Pancreas (tissue), 10 donors: ENCODE measurements at places on chromosomes 3 and 15. TPM values are rescaled to one million over a fixed set of nuclear protein-coding genes. Genes with fewer than 3 reads are reported as not detected.

The GRK7 gene
- total RNA-seq = not detected

- no peaks in the 10 kb centered on the region for H3K27me3 ChIP-seq
- peak; percentile 9 for DNase-seq
- H3K4me1 ChIP-seq = no peaks in the 10 kb centered on the region
- no peak overlapping the region for H3K27ac ChIP-seq
- H3K36me3 ChIP-seq = no peaks in the 10 kb centered on the region
- H3K4me3 ChIP-seq = no peak overlapping the region
Observed at GRCh38 chr15:51647128-51647562, 24.6 kb upstream of the DMXL2 start.

The CMTM8 gene
- 16.4 TPM for total RNA-seq

DNA sequence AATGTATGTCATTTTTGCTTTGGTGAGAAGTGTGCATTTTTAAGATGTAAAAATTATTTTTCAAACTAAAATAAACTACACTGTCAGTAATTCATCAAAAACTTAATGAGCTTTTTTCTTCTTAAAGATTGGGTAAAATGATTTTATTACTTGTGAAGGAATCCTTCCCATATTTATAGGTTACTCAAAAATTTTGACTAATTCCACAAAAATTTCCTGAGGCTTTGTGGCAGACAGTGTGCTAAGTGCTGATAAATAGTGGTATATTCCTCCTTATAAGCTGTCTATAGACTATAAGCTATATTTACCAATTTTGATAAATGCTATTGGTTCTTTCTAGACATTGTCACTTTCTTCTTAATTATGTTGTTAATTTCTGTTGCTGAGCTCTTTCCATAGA lies 284.5 kb upstream of the SEMA6D start:
- H3K4me1 ChIP-seq = no peaks in the 10 kb centered on the region
- H3K4me3 ChIP-seq = no peak overlapping the region
- no peak overlapping the region for H3K27ac ChIP-seq

The CX3CR1 gene
- total RNA-seq = 0.23 TPM
